Activated CD4-positive, alpha-beta T cell treated with anti-CD3 and anti-CD28 coated beads for 36 hours (primary cell): ENCODE measurements at places on chromosomes 6 and 20. TPM values are rescaled to one million over a fixed set of nuclear protein-coding genes. Genes with fewer than 3 reads are reported as not detected.

DNA sequence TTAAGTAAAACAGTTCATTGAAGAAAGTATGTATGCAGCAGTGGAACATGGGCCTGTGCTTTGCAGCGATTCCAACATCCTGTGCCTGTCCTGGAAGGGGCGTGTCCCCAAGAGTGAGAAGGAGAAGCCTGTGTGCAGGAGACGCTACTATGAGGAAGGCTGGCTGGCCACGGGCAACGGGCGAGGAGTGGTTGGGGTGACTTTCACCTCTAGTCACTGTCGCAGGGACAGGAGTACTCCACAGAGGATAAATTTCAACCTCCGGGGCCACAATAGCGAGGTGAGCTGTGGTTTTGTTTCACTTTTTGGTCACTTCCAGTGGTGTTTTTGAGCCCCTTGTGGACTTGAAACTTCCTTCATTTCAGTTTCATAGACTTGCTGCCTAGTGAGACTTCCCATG is 1.7 kb downstream of the TULP4 start:
- peaks cover 38% of the 10 kb centered on the region for H3K36me3 ChIP-seq
- H3K4me1 ChIP-seq: peaks cover 8% of the 10 kb centered on the region
- H3K4me3 ChIP-seq: no peak overlapping the region
- no peaks in the 10 kb centered on the region for H3K27me3 ChIP-seq

DNA sequence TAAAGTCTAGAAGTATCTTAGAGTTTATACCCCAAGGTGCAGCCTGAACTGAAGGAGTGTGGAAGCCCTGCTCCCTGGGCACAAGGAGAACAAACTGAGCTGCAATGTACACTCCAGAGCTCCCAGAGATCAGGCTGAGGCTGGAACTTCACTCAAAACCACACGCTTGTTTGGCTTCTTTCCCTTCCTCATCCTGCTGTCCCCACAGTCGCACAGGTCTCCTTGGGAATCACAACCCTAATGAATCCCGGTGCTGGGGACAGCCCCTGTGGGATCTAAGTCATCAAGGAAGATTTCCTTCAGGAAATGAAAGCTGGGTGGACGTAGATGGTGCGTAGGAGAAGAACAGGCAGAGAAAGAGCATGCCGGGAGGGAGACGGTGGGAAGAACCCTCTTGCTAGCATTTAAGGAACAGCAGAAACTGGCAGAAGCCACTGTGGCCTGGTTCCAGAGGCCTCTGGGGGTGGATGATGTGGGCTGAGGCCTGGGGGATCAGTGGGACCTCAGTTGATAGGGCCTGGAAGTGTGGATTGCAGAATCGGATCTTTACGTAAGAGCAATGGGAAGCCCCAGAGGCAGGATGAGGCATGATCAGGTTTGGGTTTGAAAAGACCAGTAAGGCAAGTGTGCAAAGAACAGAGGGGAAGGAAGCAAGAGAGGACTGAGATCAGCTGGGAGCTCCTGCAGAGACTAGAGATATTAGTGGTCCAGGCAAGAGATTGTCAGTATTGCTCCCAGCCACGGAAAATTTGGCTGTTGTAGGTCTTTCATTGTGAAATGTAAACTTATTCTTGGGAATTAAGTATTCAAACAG is 21.4 kb downstream of the CYP24A1 start:
- H3K4me3 ChIP-seq: no peak overlapping the region
- H3K4me1 ChIP-seq: no peaks in the 10 kb centered on the region
- H3K36me3 ChIP-seq: no peaks in the 10 kb centered on the region
- peaks cover 11% of the 10 kb centered on the region for H3K27me3 ChIP-seq
- no peak overlapping the region for H3K27ac ChIP-seq

GRCh38 chr20:25668446-25668845 is 28.2 kb downstream of the ZNF337 start:
- no peak overlapping the region for H3K27ac ChIP-seq
- no peaks in the 10 kb centered on the region for H3K27me3 ChIP-seq

GRCh38 chr20:17467120-17467655 is 64.0 kb downstream of the BFSP1 start:
- no peak overlapping the region for H3K27ac ChIP-seq
- DNase-seq: no peak
- no peaks in the 10 kb centered on the region for H3K27me3 ChIP-seq
- H3K36me3 ChIP-seq: no peaks in the 10 kb centered on the region
- no peak overlapping the region for H3K4me3 ChIP-seq
- H3K4me1 ChIP-seq: no peaks in the 10 kb centered on the region

DNA sequence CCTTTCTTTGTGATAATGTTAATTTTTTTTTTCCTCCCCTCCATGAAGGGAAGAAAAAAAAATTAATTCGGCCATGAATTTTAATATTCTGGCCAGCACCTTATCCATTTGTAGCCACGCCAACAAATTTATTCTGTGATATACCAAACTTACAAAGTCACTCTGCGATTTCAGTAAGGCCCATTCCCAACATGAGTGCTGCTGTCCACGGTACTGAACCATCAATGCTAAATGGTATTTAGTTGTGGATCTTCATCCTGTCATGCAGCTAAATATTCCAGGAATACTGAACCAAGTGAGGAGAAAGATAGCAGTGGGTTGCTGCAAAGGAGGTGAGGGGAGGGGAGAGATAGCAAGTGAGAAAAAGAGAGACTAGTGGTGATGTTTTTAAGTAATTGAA is 19.5 kb upstream of the RSPH4A start:
- DNase-seq: no peak
- H3K36me3 ChIP-seq: peaks cover 47% of the 10 kb centered on the region
- no peak overlapping the region for H3K27ac ChIP-seq

GRCh38 chr6:11650025-11650696 is 112.6 kb downstream of the TMEM170B start:
- H3K4me1 ChIP-seq: peaks cover 7% of the 10 kb centered on the region
- DNase-seq: no peak
- no peak overlapping the region for H3K4me3 ChIP-seq
- no peak overlapping the region for H3K27ac ChIP-seq
- no peaks in the 10 kb centered on the region for H3K36me3 ChIP-seq

GRCh38 chr6:56683882-56684281 is 41.2 kb upstream of the DST start:
- H3K4me1 ChIP-seq: no peaks in the 10 kb centered on the region
- no peak overlapping the region for H3K27ac ChIP-seq
- H3K36me3 ChIP-seq: no peaks in the 10 kb centered on the region
- DNase-seq: no peak
- H3K4me3 ChIP-seq: no peak overlapping the region

DNA sequence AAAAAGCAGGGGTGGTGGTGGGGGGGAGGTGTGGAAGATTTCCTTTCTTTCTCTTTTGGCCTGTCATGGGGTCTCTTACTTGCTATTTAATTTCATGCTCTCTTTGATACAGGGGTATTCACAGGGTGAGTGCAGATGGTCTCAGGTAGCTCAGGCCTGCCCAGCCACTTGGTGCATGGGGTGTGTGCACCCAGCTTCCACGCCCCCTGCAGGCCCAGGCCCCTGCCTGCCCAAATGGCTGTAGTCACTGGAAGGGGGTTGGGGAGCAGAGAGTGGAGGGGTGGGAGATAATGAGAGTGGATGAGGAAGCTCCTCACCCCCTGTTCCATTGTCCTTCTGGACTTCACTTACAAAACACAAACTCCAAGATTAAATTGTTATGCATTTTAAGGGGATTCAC is 133.6 kb upstream of the SGK1 start:
- no peaks in the 10 kb centered on the region for H3K36me3 ChIP-seq
- H3K4me1 ChIP-seq: peaks cover 9% of the 10 kb centered on the region
- DNase-seq: no peak

RIPOR2 gene
- 60.0 TPM for total RNA-seq
